H7 (cell line): ENCODE measurements at places on chromosomes 6 and 20.

DNA sequence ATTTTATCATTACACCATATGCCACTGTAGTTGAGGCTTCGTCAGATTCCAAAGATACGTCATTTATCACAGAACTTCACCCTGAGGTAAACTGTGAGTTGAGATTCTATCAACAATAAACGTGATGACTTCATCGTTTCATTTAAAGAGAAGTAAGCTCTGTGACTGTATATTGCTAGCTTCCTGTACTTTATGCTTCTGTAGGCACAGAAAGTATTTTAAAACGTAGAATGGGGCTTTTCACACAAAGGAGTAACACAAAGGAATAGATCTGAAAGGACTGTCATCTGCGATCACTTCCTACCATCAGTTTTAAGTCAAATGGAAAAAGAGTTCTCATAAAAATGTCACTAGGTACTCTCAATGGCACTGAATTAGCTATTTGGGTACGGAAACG lies 234.4 kb upstream of the MCHR2 start:
- DNase-seq, result no peak

GRCh38 chr6:126939784-126940183 lies 178.7 kb upstream of the RSPO3 start:
- DNase-seq, result no peak

GRCh38 chr6:112372226-112372806 lies 25.2 kb downstream of the RFPL4B start:
- no peak for DNase-seq

- no peak for DNase-seq
Measured at GRCh38 chr6:1962201-1962600, 283.2 kb downstream of the GMDS start.

GRCh38 chr6:26401987-26402658 lies at the start of gene BTN3A1:
Gene BTN3A1 (plus strand): TSS chr6:26402275. CDS start chr6:26405564, 3,289 bp downstream.
- peak; percentile 44 for DNase-seq

GRCh38 chr6:133340557-133340956 lies 99.4 kb downstream of the EYA4 start:
- no peak for DNase-seq

DNA sequence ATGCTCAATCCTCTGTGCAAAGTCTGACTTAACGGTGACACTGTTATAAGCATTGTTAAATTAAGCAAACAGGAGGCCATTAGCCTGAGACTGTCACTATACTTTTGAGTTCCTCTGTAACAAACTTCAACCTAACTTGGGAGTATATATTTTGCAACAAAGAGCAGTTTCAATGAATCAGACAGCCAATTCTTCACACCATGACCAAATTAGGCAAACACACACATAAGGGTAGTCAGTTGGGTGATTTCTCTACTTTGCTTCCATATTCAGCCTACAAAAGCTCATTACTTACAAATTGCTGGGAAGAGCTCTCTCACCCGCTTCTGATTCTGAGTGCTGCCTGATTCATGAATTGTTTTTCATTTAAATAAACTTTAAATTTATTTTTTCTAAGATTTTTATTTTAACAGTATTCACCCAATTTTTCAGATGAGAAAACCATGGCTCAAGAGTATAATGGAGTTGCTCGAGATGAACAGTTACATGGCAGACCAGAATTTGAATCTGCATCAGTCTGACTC lies 60.5 kb downstream of the HACE1 start:
- no peak for DNase-seq
